ENCODE measurements at places on chromosomes 11 and 22. TPM values are rescaled to one million over a fixed set of nuclear protein-coding genes. Genes with fewer than 3 reads are reported as not detected.

The MISFA gene
- 0.22 TPM for total RNA-seq

- no peak for DNase-seq
Observed at GRCh38 chr11:119747868-119748660, 19.1 kb upstream of the NECTIN1 start.

GRCh38 chr11:95378111-95378510 lies 147.1 kb upstream of the SESN3 start:
- DNase-seq = no peak

DNA sequence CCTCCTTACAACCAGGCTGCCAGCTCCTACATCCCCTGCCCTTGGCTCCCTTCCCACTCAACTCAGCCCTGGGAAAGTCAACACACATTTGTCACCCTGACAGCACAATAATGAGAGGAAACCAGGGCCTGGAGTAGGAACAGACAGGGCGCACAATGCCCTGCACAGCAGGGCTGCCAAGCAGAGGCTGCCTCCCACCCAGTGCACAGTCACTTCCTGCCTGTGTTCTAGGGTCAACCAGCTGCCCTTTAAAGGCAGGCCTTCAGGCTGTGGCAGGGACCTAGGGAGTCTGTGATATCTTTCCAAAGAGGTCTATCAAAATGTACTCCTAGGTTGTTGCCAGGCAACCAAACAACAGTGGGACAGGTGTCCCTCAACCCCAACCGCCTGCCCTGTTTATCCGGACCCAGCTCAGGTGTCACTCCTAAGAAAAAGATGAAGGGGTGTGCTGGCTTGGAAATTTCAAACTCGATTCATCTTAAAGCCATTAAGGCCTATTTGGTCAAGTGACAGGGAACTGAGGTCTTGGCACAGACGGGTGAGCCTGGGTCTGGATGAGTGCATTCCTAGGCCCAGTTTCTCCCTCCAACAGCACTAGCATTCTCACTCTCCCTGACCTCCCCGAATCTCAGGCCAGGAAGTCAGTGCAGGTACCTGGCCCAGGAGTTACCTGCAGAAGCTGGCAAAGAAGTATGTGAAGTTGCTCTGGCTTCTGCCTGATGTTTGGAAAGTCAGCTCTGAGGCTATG lies 110.3 kb upstream of the PITPNB start:
- DNase-seq = peak; percentile 98

The P2RX6 gene
- not detected for total RNA-seq

The MYBPC3 gene
- not detected for total RNA-seq

- no peak for DNase-seq
Observed at GRCh38 chr11:3200388-3201111, 18.1 kb downstream of the MRGPRG start.

DNA sequence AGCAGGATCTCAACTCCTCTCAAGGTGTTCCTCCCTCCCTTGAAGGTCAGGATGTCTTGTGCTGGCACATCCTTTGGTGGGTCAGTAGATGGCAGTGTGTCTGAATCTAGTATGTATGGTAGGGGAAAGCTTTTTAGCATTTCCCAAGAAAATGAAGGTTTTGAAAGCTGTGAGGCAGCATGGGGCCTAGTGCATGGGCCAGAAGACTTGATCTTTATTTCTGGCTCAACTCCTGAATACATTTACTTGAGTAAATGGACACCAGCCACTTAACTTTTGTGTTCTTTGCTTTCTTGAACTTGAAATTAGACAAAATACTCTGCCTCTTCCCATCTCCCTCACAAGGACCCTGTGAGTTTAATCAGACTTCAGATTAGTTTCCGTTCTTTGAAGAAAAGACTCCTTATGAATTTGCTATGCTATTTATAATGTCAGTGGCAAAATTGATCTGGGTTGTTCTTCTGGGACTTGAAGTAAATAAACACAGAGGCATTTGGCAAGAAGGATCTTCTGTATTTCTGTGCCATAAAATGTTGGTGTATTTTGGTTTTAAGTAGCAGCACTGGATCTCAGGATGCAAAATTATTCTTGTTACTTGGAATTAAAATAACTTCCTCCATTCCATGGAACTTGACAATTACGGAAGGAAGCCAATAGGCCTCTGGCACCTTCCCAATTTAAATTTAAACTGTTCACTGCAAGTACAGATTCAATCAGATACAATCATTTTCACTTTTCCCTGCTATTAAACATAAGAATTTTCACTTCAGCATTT lies 288.8 kb downstream of the CASP12 start:
- DNase-seq = peak; percentile 84

- peak; percentile 5 for DNase-seq
Observed at GRCh38 chr11:121929581-121929980, 186.4 kb downstream of the BLID start.

- no peak for DNase-seq
Observed at GRCh38 chr11:19258641-19259230, 18.0 kb upstream of the E2F8 start.

- no peak for DNase-seq
Observed at GRCh38 chr11:91587131-91587530, 637.5 kb upstream of the FAT3 start.

The PIK3IP1 gene
- total RNA-seq = 15.1 TPM

DNA sequence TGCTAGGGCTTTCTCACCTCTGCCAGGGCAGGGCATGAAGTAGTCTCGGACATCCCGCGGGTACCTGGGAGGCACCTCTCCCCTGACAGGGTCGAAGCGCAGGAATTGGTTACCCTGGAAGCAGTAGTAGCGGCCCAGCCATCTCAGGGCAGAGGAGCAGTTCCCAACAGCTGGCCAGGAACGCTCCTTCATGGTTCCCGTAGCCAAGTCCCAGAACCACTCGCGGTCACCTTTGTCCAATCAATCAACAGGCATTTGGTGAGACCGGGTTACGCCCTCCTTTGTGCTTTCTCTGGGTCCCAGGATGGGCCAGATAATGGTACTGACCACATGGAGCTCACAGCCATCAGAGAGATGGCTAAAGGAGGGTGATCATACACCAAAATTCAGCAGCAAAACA lies 3.4 kb downstream of the HPX start:
- DNase-seq = no peak
